ENCODE measurements at places on chromosomes 6 and 20. TPM values are rescaled to one million over a fixed set of nuclear protein-coding genes. Genes with fewer than 3 reads are reported as not detected.
A peak's percentile ranks its signal among the peaks of the same experiment; 100 is the strongest.

The FAM209B gene
- total RNA-seq, result 2.0 TPM

GRCh38 chr20:59925359-59925758, 8.1 kb downstream of the SYCP2 start:
- H3K4me1 ChIP-seq, result no peaks in the 10 kb centered on the region
- no peak overlapping the region for H3K27ac ChIP-seq
- no peak for DNase-seq

DNA sequence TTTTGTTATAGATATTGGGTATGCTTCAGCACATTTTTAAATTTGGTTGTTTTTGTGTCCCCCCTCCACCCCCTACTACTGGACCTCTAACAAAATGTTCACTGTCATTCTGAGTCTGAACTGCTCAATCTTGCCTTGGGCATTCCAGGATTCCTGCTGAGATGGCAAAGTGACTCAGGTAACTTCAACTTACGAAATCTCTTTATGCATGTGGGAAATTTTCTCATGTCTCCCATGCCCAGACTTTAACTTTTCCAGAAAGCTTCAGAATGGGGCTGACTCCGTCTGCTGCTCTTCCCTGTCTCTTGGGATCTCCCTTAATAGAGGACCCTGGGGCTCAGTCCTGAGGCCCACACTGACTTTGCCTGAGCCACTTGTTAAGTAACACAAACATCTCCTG, 14.0 kb downstream of the CYP39A1 start:
- no peaks in the 10 kb centered on the region for H3K36me3 ChIP-seq
- H3K4me1 ChIP-seq, result no peaks in the 10 kb centered on the region
- peaks cover 2% of the 10 kb centered on the region for H3K27me3 ChIP-seq
- no peak overlapping the region for H3K4me3 ChIP-seq
- no peak for DNase-seq
- H3K27ac ChIP-seq, result no peak overlapping the region

The GNMT gene
- total RNA-seq, result 2.6 TPM

DNA sequence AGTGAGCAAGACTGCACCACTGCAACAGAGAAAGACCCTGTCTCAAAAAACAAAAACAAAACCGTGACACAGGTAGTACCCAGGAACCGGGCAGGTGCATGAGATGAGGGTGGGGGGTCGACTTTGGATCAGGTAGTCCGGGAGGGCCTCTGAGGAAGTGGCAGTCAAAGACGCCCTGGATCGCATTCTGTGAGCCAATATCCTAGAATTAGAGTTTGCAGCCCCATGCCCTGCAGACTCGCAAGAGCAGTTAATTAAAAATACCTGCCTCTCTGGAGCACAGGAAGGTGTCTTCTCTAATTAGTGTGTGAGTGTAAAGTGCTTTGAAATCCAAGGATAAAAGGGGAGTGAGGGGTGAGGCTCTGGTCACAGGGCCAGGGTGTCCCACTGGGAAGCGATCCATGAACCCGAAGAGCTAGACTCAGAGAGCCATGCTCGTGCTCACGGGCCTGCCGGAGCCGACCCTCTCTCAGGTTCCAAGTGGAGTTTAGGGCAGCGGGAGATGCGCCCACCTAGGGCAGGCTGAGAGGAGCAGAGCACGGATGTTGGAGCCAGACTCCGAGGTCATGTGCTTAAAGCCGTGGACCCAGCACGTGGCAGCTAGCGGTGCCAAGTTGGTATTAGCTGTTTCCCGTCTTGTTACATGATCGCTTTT, 74.7 kb upstream of the PTPN1 start:
- peaks cover 2% of the 10 kb centered on the region for H3K4me1 ChIP-seq
- no peak overlapping the region for H3K27ac ChIP-seq
- H3K36me3 ChIP-seq, result no peaks in the 10 kb centered on the region

DNA sequence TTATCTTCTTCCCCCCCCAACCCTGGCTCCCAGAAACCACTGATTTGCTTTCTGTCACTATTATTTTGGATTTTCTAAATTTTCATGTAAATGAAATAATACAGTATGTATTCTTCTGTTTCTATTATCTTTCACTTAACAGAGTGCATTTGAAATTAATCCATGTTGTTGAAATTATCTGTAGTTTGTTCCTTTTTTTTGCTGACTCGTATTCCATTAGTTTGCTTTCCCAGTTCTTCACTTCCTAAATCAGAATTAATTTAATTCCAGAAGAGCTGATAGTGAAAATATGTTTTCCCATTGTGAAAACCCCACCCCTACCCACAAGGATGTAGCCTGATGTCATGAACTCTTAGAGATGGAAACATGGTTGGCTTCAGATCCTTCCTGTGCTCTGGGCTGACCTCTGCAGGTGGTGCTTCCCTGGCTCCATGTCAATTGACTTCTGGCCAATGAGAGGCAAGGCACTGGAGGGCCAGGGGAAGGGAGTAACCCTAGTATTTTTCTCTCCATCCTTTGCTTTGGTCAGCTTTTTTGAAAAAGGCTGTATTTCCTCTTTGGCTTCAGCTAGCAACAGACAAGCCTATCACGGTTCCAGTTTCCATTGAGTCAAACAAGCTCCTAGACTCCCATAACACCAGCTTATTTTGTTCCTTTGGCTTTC, 244.4 kb upstream of the HSF2 start:
- no peaks in the 10 kb centered on the region for H3K4me1 ChIP-seq
- no peak for DNase-seq
- no peak overlapping the region for H3K27ac ChIP-seq

The CLIC5 gene
- total RNA-seq, result 1.7 TPM

DNA sequence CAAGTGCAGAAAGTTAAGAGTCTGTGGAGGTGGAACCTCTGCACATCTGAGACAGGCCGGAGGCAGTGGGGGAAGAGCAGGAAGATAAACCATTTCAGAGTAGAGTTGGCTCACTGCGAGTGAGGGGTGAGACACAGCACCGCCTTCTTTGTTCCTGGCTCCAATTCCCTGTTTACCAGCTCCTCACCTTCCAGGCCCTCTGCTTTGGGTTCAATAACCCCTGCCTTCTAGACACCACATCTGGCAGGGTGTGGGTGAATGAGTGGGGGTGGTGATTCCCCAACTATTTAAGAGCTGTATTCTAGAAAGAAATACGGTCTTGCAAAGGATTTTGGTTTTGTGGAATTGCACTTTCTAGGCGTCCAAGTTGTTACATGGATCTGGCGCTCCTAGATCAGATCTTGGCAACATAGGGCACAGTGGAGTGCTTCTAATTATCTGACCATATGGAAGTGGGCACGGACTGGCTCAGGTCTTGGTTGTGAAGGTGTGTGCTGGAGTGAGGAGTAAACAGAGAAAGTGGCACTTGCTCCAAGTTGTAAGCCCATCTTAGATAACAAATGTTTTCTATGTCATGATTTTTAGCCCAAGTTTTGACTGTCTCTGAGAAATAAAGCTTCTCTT, 141.6 kb upstream of the NRN1 start:
- H3K4me1 ChIP-seq, result no peaks in the 10 kb centered on the region
- H3K27ac ChIP-seq, result no peak overlapping the region
- no peak overlapping the region for H3K4me3 ChIP-seq
- H3K36me3 ChIP-seq, result no peaks in the 10 kb centered on the region
- no peak for DNase-seq

DNA sequence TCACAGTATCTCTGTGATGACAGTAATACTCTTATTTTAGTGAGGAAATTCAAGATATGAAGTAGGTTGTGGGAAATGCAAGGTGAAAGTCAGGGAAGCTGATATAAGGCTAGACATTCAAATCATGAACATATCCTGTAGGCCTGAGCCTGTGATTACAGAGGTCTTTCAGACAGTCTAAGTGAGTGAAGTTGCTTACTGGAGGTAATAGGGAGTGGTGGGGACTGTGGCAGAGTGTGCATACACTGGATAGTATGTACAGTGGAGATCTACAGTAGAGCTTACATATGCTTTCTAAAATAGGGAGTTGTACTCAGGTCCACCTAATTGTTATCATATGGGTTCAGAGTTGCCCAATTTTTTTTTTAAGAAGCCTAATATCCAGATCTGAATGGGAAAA, 3.1 kb downstream of the DHX35 start:
- DNase-seq, result no peak
- peaks cover 9% of the 10 kb centered on the region for H3K36me3 ChIP-seq
- no peak overlapping the region for H3K4me3 ChIP-seq

DNA sequence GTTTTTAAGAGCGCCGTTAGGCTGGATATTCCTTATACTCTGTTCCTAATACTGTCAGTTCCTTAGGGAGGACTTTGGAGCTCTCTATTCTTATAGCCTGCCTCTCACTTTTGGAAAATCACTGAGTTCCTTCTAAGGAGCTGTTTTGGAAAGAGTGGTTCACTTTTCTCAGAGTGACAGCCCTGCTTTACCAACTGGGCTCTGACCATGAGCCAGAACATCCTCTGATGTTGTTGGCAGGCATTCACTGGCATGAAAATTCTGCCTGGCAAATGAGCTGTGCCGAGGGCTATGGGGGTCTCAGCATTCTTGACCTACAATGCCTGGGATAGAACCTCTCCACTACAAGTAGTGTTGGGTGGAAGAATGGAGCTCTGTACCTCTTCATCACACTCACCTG, 14.9 kb upstream of the SEMG1 start:
- H3K4me1 ChIP-seq, result no peaks in the 10 kb centered on the region
- peaks cover 2% of the 10 kb centered on the region for H3K27me3 ChIP-seq
- H3K4me3 ChIP-seq, result no peak overlapping the region
- H3K36me3 ChIP-seq, result no peaks in the 10 kb centered on the region

DNA sequence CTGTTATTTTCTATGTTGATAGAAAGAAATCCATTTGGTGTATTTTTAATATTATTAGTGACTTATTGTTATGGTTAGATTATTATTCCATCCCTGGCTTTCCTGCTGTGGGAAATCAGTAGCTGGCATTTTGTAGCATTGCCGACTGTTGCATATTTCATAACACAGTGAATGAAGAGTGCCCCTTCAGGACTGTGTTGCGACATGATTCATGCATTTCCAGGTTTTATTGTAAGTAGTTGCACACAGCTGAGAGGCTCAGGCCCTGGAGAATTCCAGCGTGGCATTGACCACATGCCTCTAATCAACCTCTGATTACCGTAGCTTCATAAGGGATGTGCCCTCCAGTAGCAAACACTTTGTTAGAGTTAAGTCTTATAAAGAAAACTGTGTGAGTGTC, 263.9 kb downstream of the FARS2 start:
- DNase-seq, result no peak
- H3K27me3 ChIP-seq, result no peaks in the 10 kb centered on the region
- H3K4me3 ChIP-seq, result no peak overlapping the region
- no peak overlapping the region for H3K27ac ChIP-seq

- no peak for DNase-seq
- peak overlapping the region; percentile 74 for H3K4me3 ChIP-seq
- peaks cover 50% of the 10 kb centered on the region for H3K27me3 ChIP-seq
- peaks cover 29% of the 10 kb centered on the region for H3K4me1 ChIP-seq
- H3K27ac ChIP-seq, result peak overlapping the region; percentile 24
Observed at GRCh38 chr6:125749865-125750691, 646 bp downstream of the HEY2 start.

DNA sequence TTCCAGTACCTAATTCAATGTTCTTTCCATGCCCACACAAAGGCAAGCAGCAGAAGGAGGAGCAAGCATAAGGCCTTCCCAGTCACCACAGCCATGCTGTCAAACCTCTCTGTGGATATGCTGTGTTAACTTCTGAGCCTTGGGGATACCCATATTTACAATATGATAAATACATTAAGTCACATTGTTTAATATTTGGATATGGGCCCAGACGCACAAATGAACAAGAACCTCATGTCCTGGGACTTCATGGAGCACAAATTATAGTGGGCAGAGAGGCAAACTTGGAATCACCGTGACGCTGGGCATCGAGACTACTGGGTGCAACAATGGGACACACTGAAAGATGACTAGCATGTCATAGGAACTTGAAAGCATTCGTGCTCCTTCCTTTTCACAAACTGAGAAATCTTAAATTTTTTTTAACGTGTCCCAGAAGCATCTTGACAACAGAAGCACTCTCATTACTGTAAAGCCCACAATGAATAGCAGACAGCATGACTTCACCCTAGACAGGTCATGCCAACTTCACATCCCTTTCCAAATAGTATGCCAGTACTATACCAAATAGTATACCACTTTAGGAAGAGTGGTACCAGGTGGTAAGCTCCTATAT, 16.0 kb downstream of the SOD2 start:
- no peak overlapping the region for H3K4me3 ChIP-seq
- peaks cover 6% of the 10 kb centered on the region for H3K36me3 ChIP-seq
- H3K27ac ChIP-seq, result no peak overlapping the region
- H3K4me1 ChIP-seq, result no peaks in the 10 kb centered on the region
- DNase-seq, result no peak
- H3K27me3 ChIP-seq, result no peaks in the 10 kb centered on the region

GRCh38 chr20:44888226-44889103, 3.0 kb downstream of the YWHAB start:
- no peaks in the 10 kb centered on the region for H3K36me3 ChIP-seq
- peaks cover 23% of the 10 kb centered on the region for H3K4me1 ChIP-seq
- H3K4me3 ChIP-seq, result no peak overlapping the region
- peak; percentile 46 for DNase-seq
- H3K27me3 ChIP-seq, result no peaks in the 10 kb centered on the region

GRCh38 chr6:35669451-35670045, 19.2 kb downstream of the FKBP5 start:
- H3K27me3 ChIP-seq, result no peaks in the 10 kb centered on the region
- H3K4me3 ChIP-seq, result peak overlapping the region; percentile 13
- H3K4me1 ChIP-seq, result peaks cover 20% of the 10 kb centered on the region
- no peaks in the 10 kb centered on the region for H3K36me3 ChIP-seq
- DNase-seq, result peak; percentile 64
- H3K27ac ChIP-seq, result peak overlapping the region; percentile 54

The SLC22A7 gene
- not detected for total RNA-seq

The EPM2A gene
- 6.7 TPM for total RNA-seq

GRCh38 chr6:106630366-106630765, 988 bp downstream of the QRSL1 start:
- H3K36me3 ChIP-seq, result no peaks in the 10 kb centered on the region
- H3K27me3 ChIP-seq, result no peaks in the 10 kb centered on the region

The KIFC1 gene
- 4.6 TPM for total RNA-seq

- no peak overlapping the region for H3K4me3 ChIP-seq
- no peaks in the 10 kb centered on the region for H3K4me1 ChIP-seq
- no peaks in the 10 kb centered on the region for H3K36me3 ChIP-seq
- no peak overlapping the region for H3K27ac ChIP-seq
Observed at GRCh38 chr6:21710216-21710615, 116.7 kb downstream of the SOX4 start.

The PTK7 gene
- total RNA-seq, result 2.8 TPM

- DNase-seq, result no peak
- no peaks in the 10 kb centered on the region for H3K36me3 ChIP-seq
- peaks cover 2% of the 10 kb centered on the region for H3K27me3 ChIP-seq
Observed at GRCh38 chr6:125670568-125670967, 78.9 kb upstream of the HEY2 start.

GRCh38 chr20:33010133-33010504, 2.6 kb downstream of the BPIFB2 start:
- no peaks in the 10 kb centered on the region for H3K4me1 ChIP-seq
- no peaks in the 10 kb centered on the region for H3K27me3 ChIP-seq
- H3K4me3 ChIP-seq, result no peak overlapping the region
- no peak overlapping the region for H3K27ac ChIP-seq
- H3K36me3 ChIP-seq, result no peaks in the 10 kb centered on the region

GRCh38 chr6:21309807-21310221, 283.7 kb upstream of the SOX4 start:
- no peak for DNase-seq
- no peaks in the 10 kb centered on the region for H3K27me3 ChIP-seq
- H3K27ac ChIP-seq, result no peak overlapping the region
- no peaks in the 10 kb centered on the region for H3K4me1 ChIP-seq
- no peak overlapping the region for H3K4me3 ChIP-seq

All from natural killer cell (primary cell).